Stimulated activated CD4-positive, alpha-beta T cell treated with anti-CD3 and anti-CD28 coated beads, Interleukin-12 subunit alpha, Interleukin-12 subunit beta, amount 100 ng/mL, for 4 hours (primary cell): ENCODE measurements at places on chromosomes 5 and 9.

- DNase-seq: no peak
These were observed 65.1 kb downstream of the ANKRD55 start for GRCh38 chr5:56168066-56168478.

- no peak for DNase-seq
These were observed 1.3 kb downstream of the S1PR3 start for GRCh38 chr9:88992556-88992955.

DNA sequence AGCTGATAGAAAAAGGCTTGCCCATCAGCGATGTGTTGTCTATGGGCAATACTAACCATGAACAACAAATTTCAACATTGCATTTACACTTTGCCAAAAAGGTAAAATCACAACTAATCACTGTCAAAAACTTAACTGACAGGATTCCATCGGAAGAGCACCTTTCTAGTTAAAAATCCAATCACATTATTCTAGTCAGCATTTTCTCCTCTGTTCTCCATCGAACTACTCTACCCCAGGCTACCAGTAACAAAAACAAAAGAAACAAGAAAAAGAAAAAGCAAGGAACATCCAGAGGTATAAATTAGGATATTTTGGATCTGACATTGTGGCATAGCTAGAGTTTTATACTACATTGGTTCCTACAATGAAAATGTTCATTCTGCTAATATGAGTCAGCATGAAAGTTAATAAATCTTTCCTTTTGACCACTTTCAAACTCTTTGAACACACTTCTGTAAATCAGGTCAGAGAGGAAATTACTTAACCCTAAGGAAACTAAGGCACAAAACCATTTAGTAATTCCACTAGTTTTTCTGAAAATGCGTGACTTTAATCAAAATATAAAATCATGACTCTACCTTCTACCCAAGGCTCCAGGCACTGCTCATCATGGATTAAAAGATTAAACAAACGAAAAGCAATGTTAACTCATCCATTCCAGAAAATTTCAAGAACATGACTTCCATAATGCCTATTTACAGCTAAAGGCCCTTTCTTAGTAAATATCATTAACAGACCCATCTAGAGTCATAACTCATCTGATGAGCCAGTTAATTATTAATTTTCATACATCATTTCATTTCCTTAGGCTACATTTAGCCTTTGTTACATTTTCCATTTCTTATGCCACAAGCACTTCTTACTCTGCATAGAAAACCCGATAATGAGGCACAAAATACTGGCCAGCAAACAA, 10.2 kb downstream of the GLIS3 start:
- no peak for DNase-seq

- no peak for DNase-seq
These were observed 301.6 kb downstream of the NR2F1-AS1 start for GRCh38 chr5:93279296-93279963.

GRCh38 chr5:94702729-94703128, 84.3 kb downstream of the SLF1 start:
- no peak for DNase-seq

GRCh38 chr5:160471761-160472160, 50.1 kb downstream of the PTTG1 start:
- DNase-seq: no peak

- DNase-seq: no peak
These were observed 45.8 kb downstream of the AK8 start for GRCh38 chr9:132832171-132832881.

DNA sequence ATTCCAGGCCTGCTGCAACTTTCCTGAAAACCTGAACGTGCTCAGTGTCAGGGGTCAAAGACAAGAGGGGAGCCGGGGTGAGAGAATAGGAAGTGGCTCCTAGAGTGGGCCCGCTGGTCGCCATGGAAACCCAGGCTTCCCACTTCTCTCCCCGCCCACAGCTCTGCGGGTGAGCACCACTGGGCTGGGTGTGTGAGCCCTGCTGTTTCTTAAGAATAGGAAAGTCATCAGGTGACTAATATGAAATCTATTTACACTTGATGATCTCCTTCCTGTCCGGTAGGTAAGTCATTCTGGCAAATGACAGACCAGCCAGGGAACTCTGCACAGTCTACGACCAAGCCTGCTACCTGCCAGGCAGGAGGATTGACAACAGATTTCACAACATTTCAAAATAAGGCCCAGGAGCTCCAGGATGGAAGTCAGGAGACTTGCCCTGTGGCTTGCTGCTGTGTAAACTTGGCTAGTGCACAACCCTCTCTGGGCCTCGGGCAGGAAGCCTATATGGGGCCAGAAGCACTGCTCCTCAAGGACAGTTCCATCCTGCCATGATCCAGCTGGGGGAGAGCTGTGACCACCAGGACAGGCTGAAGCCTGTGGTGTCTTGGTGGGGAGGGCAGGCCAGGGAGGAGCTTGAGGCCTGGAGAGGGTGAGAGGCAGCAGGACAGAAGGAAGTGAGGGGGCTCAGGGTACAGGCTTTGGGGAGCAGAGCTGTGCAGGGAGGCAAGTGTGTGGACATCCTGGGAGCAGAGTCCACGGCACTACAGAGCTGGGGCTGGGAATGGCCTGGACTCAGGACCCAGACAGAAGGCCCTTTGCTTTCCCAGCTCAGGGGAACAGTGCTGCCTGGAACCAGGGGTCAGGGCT, 60.6 kb downstream of the SHB start:
- peak; percentile 20 for DNase-seq
